ENCODE measurements at places on chromosomes 4 and X. TPM values are rescaled to one million over a fixed set of nuclear protein-coding genes. Genes with fewer than 3 reads are reported as not detected.

IL1RAPL1 gene
- total RNA-seq, result not detected

CT55 gene
- not detected for total RNA-seq

NPY2R gene
- total RNA-seq, result 0.62 TPM

DHX15 gene
- 251 TPM for total RNA-seq

SRPK3 gene
- total RNA-seq, result 0.06 TPM

TGIF2LX gene
- not detected for total RNA-seq

NAP1L3 gene
- not detected for total RNA-seq

PRKG2 gene
- total RNA-seq, result not detected

TMPRSS11B gene
- total RNA-seq, result not detected
